Muscle of leg (tissue), 16 donors: ENCODE measurements at places on chromosomes 1 and 21. TPM values are rescaled to one million over a fixed set of nuclear protein-coding genes. Genes with fewer than 3 reads are reported as not detected.

Gene CELSR2
- 1.2 TPM for total RNA-seq

DNA sequence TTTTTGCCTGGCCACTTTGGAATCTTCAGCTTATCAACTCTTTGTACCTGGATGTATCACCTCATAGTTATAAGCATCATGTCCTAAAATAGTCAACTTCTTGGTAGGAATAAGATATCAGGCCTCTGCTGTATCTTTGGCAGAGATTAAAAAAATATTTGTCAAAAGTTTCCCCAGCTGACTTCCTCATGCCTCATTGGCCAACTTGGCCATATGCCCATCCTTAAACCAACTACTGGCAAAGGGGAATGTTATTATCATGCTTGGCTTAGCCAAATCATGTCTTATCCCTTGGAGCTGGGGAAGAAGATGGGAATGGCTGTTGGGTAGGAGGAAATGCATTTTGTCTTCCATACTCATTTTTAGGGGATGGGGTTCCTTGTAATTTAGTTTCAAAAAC is 23.4 kb downstream of the NFASC start:
- no peak for DNase-seq

Gene GSTM4
- total RNA-seq: 10.8 TPM

DNA sequence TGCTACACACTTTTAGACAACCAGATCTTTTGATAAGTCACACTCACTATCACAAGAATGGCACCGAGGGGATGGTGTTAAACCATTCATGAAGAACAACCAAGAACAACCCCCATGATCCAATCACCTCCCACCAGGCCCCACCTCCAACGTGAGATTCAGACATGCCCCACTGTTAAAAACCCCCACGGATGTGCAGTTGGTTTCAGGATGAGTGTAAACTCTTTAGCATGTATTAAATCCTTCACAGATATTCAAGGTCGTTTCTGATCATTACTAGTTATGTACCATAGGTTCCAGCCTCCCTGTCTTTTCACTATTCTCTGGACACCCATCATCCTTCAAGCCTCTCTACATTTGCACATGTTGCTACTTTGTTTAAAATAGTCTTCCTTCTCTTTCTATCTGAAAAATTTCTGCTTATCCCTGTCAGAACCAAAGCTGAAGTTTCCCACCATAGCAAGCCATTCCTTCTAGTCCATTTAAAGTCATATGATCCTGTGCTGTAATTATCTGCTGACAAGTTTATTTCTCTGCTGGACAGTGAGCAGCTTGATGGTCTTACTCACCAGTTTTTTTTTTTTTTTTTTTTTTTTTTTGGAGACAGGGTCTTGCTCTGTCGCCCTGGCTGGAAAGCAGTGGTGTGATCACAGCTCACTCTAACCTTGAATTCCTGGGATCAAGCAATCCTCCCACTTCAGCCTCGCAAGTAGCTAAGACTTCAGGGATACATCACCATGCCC is 36.8 kb downstream of the MAP10 start:
- no peak for DNase-seq

Gene TTLL10
- total RNA-seq: 0.09 TPM

GRCh38 chr1:19370453-19371170 is 58.5 kb downstream of the SLC66A1 start:
- DNase-seq: no peak

GRCh38 chr1:32983020-32983419 is 18.4 kb upstream of the RNF19B start:
- DNase-seq: no peak

DNA sequence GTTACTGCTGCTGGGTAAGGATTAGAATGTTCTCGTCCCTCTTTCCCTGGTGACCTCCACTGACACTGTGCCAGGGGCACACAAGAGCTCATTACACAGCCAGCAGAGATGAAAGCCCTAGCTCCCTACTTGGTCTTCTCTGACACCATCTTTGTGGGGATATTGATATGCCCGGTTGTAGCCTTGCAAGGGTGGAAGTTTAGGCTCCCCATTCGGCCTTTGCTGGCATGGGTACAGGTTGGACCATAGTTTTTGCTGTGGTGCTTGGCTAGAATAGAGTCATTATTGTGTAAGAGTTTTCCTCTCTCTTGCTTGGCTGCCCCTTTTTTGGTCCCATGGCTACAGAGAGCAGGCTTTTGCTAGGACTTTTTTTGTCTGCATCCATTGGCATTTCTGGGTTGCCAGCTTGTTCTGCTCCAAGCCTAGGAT is 12.3 kb downstream of the RAB4A start:
- no peak for DNase-seq

GRCh38 chr1:106677721-106678120 is 378.8 kb upstream of the PRMT6 start:
- no peak for DNase-seq

GRCh38 chr1:81118550-81118949 is 682.2 kb upstream of the ADGRL2 start:
- no peak for DNase-seq

Gene CD2
- 0.22 TPM for total RNA-seq

DNA sequence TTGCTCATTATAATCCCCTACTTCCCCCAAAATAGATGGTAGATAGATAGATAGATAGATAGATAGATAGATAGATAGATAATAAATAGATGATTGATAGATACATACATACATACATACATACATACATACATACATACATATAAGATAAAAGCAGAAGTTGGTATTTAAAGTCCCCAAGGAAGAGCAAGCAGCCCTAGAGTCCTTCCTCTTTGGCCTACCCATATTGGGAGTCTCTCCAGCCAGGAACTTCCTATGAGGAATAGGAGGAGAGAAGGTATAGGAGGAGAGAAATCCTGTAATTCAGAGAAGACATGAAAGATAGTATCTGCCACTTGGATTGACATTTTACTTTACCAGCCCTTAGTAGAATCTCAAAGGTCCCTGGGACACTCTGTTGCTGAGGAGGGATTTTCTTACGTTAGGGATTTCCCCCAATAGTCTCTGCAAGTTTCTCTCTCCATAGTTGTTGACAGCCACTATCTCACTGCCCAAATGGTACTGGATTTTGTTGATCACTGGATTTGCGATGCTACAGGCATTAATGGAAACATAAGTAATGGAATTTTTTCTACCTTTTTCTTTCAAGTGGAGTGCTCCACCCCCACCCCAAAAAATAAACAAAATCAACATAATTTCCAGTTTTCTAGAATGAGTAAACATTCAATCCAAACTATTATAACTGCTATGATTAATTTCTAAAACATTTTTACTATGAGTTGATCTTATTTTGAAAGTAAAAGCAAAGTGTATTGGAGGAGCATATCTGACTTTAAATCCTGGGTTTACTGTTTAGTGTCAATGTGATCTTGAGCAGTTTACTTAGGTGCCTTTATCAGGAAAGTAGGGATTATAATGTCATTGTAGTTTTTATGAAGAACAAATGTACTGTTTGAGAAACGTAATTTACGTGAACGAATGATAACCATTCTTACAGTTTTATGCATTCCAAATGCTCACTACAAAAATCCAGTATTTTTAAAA is 93.2 kb upstream of the TNFSF4 start:
- no peak for DNase-seq

GRCh38 chr1:199272628-199273086 is 633.8 kb downstream of the PTPRC start:
- DNase-seq: peak; percentile 73

- DNase-seq: peak; percentile 65
Observed at GRCh38 chr1:12067900-12068821, 5.1 kb downstream of the TNFRSF8 start.

- peak; percentile 99 for DNase-seq
Observed at GRCh38 chr1:15603050-15603965, 13.9 kb upstream of the DDI2 start.

GRCh38 chr1:220441211-220441610 is 86.7 kb upstream of the MARK1 start:
- no peak for DNase-seq

DNA sequence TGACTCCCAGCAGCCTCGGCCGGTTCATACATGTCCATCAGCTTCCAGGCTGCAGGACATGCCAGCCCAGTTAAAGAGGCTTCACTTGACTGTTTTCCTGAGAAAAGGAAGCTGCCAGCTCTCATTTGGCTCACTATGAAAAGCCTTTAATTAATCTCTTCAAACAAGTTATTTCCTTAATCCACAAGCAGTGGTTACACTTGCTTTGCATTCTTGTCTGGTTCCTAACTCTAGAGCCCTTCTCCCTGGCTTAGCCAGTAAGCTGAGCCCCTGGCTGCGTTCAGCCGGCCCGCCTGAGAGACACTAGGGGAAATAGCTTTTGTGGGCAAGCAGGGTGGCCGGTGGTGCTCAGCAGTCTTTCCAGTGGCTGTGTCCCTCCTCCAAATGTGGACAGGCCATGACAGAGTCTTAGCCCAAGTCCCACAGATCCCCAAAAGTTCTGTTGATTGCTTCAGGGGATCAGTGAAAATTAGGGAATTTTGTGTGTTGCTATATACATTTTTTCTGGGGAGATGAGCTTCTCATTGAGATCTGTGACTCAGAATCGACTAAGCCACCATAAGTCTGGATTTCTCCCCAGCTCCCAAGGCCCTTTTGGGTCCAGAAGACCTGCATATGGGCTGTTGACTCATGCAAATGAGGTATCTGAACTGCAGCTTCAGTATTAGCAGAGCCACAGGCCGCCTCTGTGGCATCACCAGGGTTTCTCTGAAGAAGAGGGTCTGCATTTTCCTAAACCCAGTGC is 10.1 kb downstream of the ATF3 start:
- DNase-seq: no peak

Gene KCNJ15
- total RNA-seq: 0.27 TPM

DNA sequence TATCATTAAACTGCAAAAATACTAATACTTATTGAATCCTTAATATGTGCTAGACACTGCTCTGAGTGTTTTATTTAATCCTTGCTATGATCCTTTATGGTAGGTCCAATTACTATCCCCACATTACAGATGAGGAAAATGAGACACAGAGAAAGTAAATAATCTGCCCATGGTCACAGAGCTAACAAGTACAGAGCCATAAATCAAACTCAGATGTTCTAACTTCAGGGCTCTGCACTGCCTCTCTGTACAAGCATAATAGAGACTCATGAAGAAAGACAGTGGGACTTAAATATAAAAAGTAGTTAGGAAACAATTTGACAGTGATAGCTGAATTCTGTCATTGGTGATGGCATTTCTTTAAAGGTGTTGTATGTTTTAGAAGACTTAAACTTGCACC is 346.4 kb downstream of the VAV3 start:
- DNase-seq: no peak

Gene CBS
- total RNA-seq: 2.7 TPM

DNA sequence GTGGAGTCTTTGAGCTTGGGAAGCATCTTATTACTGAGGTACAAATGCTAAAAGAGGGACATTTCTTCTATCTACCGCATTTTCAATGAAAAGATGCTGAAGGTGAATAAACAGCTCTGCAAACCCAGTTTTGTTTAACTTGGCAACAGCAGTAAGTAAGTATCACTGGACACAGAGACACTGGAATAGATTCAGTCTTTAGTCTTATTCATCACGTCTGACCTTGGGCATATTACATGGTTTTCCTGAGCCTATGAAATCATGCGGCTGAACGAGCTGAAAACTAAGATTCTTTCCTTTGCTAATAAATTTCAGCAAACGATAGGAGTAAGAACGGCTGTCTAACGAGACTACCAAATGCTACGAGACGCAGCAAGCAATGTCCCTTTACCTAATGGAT is 207.4 kb downstream of the GABPA start:
- DNase-seq: no peak

GRCh38 chr1:75765697-75766355 is 20.2 kb upstream of the RABGGTB start:
- no peak for DNase-seq

Gene OLFML2B
- total RNA-seq: 78.4 TPM

Gene LPAR3
- 0.13 TPM for total RNA-seq

- no peak for DNase-seq
Observed at GRCh38 chr1:32929366-32929765, 28.2 kb upstream of the TMEM54 start.

DNA sequence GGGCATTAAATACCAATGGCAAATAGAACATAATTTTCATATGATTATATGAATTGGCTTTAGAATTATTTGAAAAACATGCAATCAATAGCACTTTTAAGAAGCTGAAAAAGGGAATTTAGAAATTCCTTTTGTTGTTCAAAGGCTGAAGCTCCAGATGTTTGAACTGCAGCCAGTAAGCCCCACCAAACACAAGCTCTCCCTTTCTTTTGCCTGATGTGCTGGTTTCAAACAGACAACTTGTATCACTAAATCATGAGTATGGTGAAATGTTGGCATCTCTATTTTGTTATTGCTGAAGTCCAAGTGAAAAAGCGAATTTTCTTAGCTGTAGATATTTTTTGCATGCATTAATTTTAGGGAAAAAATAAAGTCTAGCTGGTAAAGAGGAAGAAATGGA is 27.5 kb upstream of the NCAM2 start:
- peak; percentile 57 for DNase-seq

Gene MLLT11
- 5.5 TPM for total RNA-seq

GRCh38 chr1:155254714-155255242 is 505 bp downstream of the ENTREP3 start:
- DNase-seq: peak; percentile 55

Gene CFH
- total RNA-seq: 152 TPM

DNA sequence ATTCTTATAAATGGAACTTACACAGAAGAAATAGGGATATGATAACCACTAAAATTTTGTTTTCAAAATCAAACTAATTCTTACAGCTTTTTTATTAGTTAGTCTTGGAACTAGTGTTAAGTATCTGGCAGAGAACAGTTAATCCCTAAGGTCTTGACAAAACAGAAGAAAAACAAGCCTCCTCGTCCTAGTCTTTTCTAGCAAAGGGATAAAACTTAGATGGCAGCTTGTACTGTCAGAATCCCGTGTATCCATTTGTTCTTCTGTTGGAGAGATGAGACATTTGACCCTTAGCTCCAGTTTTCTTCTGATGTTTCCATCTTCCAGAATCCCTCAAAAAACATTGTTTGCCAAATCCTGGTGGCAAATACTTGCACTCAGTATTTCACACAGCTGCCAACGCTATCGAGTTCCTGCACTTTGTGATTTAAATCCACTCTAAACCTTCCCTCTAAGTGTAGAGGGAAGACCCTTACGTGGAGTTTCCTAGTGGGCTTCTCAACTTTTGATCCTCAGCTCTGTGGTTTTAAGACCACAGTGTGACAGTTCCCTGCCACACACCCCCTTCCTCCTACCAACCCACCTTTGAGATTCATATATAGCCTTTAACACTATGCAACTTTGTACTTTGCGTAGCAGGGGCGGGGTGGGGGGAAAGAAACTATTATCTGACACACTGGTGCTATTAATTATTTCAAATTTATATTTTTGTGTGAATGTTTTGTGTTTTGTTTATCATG is 42.3 kb upstream of the LAMC2 start:
- no peak for DNase-seq

GRCh38 chr1:217910791-217911320 is 279.7 kb downstream of the SPATA17 start:
- no peak for DNase-seq
